Tibial nerve (tissue), 4 donors: ENCODE measurements at places on chromosomes 11 and 22. TPM values are rescaled to one million over a fixed set of nuclear protein-coding genes. Genes with fewer than 3 reads are reported as not detected.

The ABTB2 gene
- 7.1 TPM for total RNA-seq

The DDI1 gene
- total RNA-seq = not detected

The SPDYC gene
- not detected for total RNA-seq

The HPS4 gene
- total RNA-seq = 62.3 TPM

GRCh38 chr22:27671413-27671935 lies 130.1 kb downstream of the MN1 start:
- no peak for DNase-seq

- DNase-seq = no peak
Measured at GRCh38 chr11:96366024-96366423, 23.0 kb upstream of the MAML2 start.

GRCh38 chr11:108915666-108916065 lies 250.8 kb downstream of the DDX10 start:
- no peak for DNase-seq

DNA sequence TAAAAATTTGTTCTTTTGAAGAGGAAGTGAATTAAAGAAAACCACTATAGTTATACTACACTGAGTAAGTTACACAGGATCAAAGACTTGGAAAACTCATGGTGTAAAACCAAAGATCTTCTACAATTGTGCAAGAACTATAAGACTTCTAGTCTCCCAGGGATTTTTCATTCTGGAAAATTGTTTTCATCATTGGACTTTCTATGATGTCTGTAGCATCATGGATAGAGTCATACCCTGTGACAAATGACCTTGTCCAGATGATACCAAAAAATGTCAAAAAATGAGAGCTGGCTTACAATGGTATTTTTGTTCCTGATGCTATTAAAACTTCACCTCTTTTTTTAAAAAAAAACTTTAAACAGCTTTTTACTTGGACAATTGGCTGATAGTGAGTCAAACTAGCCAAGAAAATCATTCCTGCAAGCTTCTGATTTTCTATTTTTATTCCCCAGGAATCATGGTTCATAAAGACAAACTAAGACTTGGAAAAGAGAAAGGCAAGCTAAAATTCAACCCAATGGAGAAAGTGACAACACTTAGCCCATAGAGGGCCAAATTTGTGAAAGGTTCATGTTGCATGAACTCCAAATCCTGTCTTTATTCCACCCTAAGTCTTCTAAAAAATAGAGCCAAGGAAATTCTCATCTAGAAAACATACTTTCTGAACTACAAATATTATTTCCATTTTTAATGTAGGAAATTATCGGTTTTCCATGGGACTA lies 30.7 kb downstream of the ME3 start:
- no peak for DNase-seq

GRCh38 chr11:115238086-115238485 lies 266.1 kb downstream of the CADM1 start:
- DNase-seq = no peak

DNA sequence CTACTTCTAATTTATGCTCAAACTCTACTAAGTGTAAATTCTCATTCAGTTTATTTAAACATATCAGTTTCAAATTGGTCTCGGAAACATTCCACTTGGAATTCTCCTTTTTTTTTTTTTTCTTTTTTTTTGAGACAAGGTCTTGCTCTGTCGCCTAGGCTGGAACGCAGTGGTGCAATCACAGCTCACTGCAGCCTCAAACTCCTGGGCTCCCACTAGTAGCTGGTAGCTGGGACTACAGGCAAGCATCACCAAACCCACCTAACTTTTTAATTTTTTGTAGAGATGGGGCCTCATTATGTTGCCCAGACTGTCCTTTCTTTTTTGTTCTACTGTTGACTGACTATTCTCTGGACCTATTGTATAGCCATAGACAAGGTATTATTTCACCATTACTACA lies 33.3 kb upstream of the CCDC81 start:
- no peak for DNase-seq

DNA sequence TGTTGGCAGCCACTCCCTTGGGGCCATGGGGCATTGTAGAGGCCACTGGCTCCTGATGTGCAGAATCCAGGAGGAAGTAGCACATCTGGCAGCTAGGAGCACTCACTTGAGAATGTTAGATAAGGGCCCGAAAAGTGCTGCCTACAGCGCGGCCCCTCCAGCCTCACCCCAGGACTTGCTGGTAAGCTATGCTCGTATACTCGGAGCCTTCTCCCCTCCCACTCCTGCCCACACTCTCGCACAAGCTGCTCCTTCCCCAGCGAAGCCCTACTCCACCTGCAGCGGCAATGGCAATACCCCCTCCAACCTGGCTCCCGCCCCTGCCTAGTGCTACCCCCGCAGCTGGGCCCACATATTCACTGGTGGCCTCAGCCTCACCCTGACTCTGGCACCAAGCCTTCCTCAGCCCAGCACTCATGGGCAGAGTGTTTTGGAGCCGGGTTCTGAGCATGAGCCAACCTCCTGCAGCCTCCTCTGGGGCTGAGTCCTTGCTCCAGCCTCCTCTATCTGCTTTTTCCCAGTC lies 47.7 kb downstream of the PDE2A start:
- DNase-seq = no peak

DNA sequence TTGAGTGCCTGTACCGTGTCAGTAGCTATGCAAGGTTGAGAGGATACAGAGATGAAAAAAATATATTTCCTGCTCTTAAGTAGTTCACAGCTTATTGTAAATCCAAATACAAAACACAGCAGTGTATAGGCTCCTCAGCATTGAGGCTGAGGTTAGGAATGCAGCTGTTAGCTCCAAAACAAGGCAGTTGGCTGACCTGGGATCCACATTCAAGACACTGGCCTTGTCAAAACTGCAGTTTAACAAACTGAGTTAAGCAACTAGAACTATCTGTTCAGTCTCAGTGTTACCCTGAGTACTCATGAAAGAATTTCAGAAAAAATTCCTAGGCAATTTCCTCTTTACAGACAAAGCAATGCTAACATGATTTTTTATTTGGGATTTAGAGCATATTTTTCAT lies 42.8 kb downstream of the REXO2 start:
- no peak for DNase-seq

DNA sequence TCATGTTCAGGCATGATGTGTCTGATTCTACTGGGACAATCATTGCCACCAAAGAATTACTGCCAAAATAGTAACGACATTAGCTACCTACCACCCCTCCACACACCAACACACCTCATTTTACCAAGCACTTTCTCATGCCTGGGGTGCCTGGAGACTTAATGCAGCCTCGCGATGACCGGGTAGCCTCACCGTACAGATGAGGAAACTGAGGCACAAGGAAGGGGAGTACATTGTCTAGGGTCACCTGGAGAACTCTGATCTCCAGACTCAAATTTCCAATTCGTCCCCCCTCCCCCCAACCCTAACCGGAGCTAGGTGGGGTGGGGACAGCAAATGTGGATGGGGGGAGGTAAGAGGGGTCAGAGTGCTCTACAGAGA lies 2.7 kb upstream of the RTN4RL2 start:
- no peak for DNase-seq

GRCh38 chr11:83006877-83007330 lies 64.8 kb downstream of the RAB30 start:
- DNase-seq = no peak

GRCh38 chr22:37160027-37160426 lies 10.3 kb upstream of the IL2RB start:
- no peak for DNase-seq

GRCh38 chr11:72379384-72380131 lies 54.8 kb downstream of the CLPB start:
- no peak for DNase-seq
